Activated T-cell treated with anti-CD3 and anti-CD28 coated beads, Interleukin-2, amount 50 U/mL, for 1 hour (primary cell): ENCODE measurements at places on chromosomes 6 and 20.

DNA sequence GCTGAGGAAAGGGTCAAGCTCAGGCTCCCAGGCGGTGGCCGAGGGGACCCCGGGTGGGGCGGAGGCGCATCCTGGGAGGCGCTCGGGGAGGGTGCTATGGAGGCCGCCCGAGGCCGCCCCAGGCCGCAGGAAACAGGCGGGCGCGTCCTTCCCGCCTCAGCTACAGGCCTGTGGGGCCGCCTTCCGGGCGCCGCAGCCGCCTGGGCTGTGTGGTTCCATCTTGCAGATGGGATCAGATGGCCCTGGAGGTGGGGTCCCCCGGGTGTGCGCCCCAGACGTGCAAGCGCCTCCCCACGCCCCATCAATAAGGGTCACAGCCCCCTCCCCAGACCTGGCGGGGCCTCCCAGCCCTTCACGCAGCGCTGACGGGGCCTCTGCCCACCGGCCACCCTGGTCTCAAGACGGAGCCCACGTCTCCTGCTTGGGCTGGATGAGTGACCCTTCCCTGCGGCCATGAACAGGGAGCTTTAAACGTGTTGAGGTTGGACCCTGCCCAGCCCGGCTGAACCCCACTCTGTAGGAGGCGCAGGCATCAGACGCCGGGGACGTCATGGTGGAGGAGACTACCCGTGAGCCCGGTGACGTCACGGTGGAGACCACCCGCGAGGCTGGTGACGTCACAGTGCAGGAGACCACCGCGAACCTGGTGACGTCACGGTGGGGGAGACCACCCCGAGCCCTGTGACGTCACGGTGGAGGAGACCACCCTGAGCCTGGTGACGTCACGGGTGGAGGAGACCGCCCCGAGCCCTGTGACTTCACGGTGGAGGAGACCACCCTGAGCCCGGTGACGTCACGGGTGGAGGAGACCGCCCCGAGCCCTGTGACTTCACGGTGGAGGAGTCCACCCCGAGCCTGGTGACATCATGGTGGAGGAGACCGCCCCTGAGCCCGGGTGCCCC lies 267.0 kb downstream of the DLL1 start:
- no peak for DNase-seq

DNA sequence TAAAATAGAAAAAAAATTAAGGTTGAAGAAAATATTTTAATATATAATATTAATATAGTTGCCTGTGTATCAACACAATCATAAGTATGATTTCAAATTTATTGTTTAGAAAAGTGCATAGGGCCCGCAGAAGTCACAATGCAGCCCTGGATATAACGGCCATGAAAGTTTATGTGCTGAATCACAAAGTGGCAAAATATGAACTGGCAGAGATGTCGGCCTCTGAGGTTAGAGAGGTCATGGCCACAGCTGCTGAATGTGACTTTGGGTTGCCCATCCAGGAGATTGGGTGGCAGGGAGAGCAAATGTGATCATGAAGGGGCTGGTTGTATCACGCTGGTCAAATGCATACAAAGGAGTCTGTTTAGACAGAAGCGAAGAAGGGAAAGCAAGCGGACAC lies 35.7 kb downstream of the COL11A2 start:
- no peak for DNase-seq

GRCh38 chr6:158933079-158933595 lies 66.9 kb downstream of the RSPH3 start:
- no peak for DNase-seq

GRCh38 chr6:147817042-147817689 lies 308.7 kb downstream of the SAMD5 start:
- DNase-seq: no peak

DNA sequence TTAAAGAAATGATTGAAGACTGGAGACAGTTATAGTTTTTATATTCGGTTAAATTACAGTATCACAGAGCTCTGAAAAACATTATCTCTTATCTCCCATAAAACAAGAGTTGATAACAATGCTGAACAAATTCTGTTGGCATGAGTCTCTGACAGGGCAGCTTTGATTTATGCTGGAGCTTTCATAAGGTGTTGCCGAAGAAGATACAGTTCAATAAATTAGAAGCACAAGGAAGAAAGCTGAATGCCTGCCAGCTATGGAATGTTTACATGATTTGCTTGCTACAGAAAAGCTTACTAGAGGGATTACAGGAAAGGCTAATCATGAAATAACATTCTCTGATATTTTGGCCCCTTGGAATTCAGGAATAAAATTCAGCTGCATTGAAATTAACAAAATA lies 431.9 kb upstream of the GJE1 start:
- no peak for DNase-seq

DNA sequence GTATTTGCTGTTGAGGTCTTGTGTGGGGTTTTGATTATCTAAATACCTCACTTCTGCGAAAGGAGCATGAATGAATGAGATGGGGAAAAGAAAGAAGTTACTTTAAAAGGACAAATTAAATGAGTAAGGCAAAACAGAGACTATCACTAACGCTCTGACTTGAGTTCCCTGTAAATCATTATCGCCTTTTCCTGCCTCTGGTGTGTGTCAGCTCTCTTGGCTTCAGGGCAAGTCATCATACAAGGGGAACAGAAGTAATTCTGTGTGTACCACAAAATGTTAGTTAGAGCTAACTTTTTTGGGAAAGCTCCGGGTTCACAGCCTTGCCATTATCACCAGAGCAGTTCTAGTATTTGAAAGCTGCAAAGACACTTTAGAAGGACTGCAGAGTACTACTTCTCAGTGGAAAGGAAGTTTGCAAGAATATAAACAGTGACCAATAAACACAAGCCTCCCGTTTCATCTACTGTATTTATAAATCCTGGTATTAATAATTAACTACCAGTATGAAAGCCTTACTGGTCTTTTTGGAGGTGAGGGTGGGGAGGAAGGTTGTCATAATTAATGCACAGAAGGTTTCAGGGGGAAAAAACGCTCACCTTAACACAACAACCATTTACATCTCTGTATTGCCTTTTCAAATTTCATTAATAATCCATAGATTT lies 1.2 kb downstream of the DZANK1 start:
- no peak for DNase-seq

DNA sequence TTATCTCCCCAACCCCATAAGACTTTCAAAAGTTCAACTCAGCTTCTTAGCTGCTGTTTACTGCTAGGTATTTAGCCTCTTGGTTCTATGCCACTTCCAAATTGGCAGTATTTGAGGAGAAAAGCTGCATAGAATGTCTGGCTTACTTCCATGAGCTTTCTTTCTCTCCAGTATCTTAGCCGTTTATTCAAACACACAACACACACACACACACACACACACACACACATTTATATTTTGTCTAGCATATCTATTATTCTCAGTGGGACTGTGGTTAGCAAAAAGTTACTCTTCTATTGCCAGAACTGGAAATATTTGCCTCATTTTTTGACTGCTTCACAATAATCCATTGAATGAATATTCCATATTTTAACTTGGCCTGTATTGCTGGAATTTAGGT lies 634.2 kb upstream of the IMPG1 start:
- DNase-seq: no peak

GRCh38 chr6:165717732-165718465 lies 54.9 kb upstream of the PDE10A start:
- DNase-seq: no peak

DNA sequence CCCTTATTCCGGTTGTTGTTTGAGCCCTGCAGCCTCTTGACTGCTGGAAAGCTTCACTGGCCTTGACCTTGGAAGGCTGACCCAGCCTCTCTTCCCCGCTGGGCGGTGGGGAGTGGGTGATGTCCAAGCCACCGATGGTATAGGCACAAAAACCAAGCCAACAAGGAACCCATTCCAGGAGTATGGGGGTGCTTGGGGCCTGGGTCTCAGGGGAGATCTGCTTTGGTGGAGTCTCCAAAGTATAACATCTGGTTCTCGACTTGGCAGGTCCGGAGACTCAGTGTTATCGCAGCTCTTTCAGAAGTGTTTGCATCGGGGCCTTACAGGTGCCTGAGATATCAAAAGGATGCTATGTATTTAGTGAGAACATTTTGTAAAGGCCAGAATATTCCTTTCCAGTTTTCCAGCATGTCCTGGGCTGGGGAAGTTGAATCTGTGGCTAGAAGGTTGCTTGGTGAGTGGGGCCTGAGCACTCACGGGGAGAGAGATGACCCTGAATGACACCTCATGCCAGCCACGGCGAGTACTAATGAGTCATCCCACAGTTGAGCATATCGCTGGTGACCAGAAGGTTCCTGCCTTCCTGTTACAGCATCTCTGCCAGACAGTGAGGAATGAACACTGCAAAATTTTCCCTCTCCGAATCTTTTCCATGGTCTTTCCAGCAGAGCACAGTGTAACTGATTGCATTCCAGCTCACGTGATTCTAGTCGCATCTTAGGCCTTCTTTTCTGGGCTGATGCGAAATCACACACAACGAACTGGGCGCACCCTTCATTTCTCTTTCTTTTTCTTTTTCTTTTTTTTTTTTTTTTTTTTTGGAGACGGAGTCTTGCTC lies 133.9 kb downstream of the ZDHHC14 start:
- no peak for DNase-seq

DNA sequence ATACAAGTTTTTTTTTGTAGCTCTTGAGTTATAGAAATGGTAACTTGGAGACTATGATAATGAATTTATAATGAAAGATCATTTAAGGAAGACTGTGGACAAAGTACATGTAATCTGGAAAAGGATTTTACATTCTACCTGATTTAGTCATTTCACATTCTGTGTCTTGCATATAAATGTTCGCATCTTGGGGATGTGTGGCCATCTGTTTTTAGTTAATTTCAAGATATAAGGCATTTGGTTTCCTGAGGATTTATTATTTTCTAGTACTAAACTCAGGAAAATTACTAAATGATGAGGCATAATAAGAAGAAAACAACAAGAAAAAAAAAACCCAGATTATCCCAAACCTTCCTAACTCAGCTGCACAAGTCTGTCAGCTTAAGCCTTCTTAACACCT lies 112.7 kb upstream of the PRL start:
- DNase-seq: no peak

DNA sequence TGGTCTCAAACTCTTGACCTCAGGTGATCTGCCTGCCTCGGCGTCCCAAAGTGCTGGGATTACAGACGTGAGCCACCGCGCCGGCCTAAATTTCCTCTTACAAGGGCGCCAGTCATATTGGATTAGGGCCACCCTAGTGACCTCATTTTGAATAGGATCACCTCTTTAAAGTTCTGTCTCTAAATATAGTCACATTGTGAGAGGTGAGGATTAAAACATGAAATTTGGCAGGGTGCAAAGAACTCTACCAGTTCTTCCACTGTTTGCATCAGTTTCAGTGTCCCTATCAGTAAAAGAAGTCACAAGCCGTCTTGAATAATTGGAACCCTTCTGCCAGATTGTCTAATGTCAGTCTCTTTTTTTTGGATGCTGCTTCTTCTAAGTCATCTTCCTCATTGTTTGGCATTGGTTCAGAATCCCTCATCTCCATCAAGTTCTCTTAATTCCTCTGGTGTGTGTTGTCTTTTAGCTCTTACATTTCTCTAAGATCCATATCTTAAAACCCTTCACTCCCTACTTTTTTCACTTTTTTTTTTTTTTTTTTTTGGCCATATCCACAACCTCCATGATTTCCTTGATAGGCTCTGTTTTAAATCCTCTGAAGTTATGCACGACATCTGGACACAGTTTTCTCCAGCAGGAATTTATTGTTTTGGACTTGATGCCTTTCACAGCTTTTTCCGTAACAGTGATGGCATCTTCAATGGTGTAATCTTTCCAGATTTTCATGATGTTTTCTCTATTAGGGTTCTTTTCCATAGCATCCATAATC lies 56.8 kb downstream of the NCOA3 start:
- DNase-seq: no peak

- no peak for DNase-seq
Measured at GRCh38 chr20:46559685-46560440, 9.4 kb upstream of the OCSTAMP start.

DNA sequence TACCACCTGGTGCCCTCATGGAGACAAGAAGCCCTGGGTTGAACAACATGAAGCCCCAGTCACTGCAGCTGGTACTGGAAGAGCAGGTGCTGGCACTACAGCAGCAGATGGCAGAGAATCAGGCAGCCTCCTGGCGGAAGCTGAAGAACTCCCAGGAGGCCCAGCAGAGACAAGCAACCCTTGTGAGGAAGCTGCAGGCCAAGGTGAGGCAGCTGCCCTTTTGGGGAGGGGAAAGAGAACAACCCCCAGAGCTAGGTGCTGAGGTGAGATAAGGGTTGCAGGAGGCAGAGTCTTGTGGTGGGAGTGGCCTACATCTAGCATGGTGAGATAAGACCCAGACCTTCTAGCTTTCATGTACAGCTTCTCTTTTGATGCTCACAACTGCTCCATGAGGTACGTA lies 7.0 kb downstream of the CEP250 start:
- no peak for DNase-seq

- peak; percentile 64 for DNase-seq
Measured at GRCh38 chr6:52362443-52363227, 684 bp downstream of the PAQR8 start.

- DNase-seq: no peak
Measured at GRCh38 chr6:131270534-131270933, 135.3 kb downstream of the AKAP7 start.

GRCh38 chr6:2171728-2172127 lies 73.7 kb downstream of the GMDS start:
- DNase-seq: no peak

DNA sequence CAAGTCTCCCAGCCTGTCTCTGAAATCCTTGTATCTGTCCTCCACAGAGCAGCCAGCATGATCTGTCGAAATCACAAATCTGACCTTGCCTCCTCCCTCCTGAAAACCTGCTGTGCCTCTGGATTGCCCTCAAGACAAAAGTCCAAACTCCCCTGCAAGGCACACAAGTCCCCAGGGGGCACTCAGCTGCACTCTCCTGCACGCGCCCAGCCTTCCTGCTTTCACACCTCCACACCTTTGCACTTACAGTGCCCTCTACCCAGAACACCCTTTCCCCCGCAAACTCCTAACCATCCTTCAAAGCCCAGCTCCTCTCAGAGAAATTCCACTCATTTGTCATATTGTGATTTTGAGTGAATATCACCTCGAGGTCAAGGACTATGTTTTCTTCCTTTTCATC lies 83.4 kb upstream of the TOP1 start:
- DNase-seq: no peak

DNA sequence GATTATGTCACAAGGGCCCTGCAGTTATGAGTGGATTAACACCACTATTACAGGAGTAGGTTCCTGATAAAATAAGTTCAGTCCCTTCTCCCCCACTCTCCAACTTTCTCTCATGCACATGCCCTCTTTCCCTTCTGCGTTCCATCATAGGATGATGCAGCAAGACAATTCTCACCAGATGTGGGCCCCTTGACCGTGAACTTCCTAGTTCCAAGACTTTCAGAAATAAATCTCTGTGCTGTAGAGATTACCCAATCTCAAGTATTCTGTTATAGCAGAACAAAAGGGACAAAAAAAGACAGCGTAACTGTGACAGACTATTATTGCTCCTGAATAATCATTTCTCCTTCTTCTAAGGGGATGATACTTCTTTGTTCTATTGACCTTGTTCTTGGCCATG lies 33.8 kb upstream of the TMEM244 start:
- no peak for DNase-seq
